Liver (tissue), 10 donors: ENCODE measurements at places on chromosomes 1 and 21. TPM values are rescaled to one million over a fixed set of nuclear protein-coding genes. Genes with fewer than 3 reads are reported as not detected.

GRCh38 chr1:22778862-22779520 is 68.4 kb downstream of the EPHB2 start:
- H3K27me3 ChIP-seq, result no peaks in the 10 kb centered on the region
- no peak for DNase-seq
- no peaks in the 10 kb centered on the region for H3K4me1 ChIP-seq
- H3K27ac ChIP-seq, result no peak overlapping the region
- no peak overlapping the region for H3K4me3 ChIP-seq
- no peaks in the 10 kb centered on the region for H3K36me3 ChIP-seq

DNA sequence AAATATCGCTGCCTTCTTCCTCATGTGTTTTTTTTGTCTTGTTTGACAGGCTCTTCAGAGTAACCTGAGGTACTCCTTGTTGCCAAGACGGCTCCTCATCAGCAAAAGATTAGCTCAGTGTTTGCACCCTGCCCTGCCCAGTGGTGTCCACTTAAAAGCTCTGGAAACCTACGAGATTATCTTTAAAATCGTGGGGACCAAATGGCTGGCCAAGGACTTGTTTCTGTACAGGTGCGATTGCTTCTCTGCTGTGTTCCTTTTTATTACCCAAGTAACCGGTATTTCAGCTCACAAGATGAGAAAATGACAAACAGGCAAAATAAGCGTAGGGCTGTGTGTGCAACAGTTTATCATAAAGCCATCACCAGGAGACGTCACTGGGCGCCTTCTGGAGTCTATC is 42.4 kb downstream of the DOP1B start:
- no peak for DNase-seq
- H3K36me3 ChIP-seq, result no peaks in the 10 kb centered on the region
- H3K27ac ChIP-seq, result no peak overlapping the region
- H3K27me3 ChIP-seq, result no peaks in the 10 kb centered on the region

- no peaks in the 10 kb centered on the region for H3K36me3 ChIP-seq
- H3K27me3 ChIP-seq, result no peaks in the 10 kb centered on the region
- no peak for DNase-seq
- no peak overlapping the region for H3K27ac ChIP-seq
Observed at GRCh38 chr1:33231166-33231565, 25.1 kb upstream of the ZNF362 start.

- no peaks in the 10 kb centered on the region for H3K4me1 ChIP-seq
- H3K4me3 ChIP-seq, result peak overlapping the region; percentile 47
- H3K36me3 ChIP-seq, result no peaks in the 10 kb centered on the region
- peak; percentile 57 for DNase-seq
- H3K27me3 ChIP-seq, result peaks cover 2% of the 10 kb centered on the region
Observed at GRCh38 chr1:205430696-205431305, 8.9 kb upstream of the LEMD1 start.

- H3K4me1 ChIP-seq, result peaks cover 4% of the 10 kb centered on the region
- H3K4me3 ChIP-seq, result no peak overlapping the region
Observed at GRCh38 chr1:21926065-21926464, 11.0 kb downstream of the HSPG2 start.

DNA sequence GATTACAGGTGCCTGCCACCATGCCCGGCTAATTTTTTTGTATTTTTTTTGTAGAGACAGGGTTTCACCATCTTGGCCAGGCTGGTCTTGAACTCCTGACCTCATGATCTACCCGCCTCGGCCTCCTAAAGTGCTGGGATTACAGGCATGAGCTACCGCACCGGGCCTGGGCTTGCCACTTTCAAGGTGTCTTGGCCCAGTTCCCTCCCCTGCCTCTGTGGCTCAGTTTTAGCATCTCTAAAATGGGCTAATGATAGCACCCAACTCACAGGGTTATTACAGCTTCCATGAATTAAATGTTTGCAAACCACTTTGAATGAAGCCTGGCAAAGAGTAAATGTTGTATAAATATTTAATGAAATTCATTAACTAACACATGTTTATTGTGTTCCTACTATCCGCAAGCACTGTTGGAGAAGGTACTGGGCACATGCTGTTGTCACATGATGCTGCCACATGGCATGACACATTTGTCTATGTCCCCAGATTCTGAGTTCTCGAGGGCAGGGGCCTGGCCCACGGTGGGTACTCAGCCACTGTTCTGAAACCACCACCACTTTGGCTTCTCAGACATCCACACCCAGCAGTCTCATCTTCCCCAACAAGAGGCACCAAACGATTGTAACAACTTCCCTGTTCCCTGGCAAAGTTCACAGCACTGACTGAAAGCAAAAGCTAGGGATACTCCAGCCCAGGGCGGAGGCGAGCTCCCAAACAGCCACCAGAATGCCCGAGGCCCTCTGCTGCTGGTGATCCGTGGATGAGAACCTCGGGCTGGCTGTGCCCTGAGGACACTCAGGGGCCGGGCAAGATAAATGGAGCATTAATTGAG is 9.7 kb downstream of the IFFO2 start:
- no peak overlapping the region for H3K4me3 ChIP-seq
- H3K27ac ChIP-seq, result no peak overlapping the region
- no peaks in the 10 kb centered on the region for H3K36me3 ChIP-seq
- no peaks in the 10 kb centered on the region for H3K27me3 ChIP-seq
- no peak for DNase-seq
- H3K4me1 ChIP-seq, result peaks cover 20% of the 10 kb centered on the region

GRCh38 chr1:173864179-173864867 is 3.5 kb downstream of the GAS5 start:
- no peak for DNase-seq
- H3K27ac ChIP-seq, result no peak overlapping the region
- no peak overlapping the region for H3K4me3 ChIP-seq
- no peaks in the 10 kb centered on the region for H3K27me3 ChIP-seq
- H3K36me3 ChIP-seq, result peaks cover 39% of the 10 kb centered on the region
- H3K4me1 ChIP-seq, result peaks cover under 1% of the 10 kb centered on the region

The FAM177B gene
- total RNA-seq, result not detected

The MARK1 gene
- 0.59 TPM for total RNA-seq
